IMR-90 (cell line): ENCODE measurements at places on chromosomes 7 and 10. TPM values are rescaled to one million over a fixed set of nuclear protein-coding genes. Genes with fewer than 3 reads are reported as not detected.

Gene ZNHIT1
- 47.1 and 62.9 TPM in 2 replicates for polyA plus RNA-seq

Gene NME8
- polyA plus RNA-seq: not detected in 2 replicates

Gene DRGX
- not detected in 2 replicates for polyA plus RNA-seq

Gene FEZF1
- not detected in 2 replicates for polyA plus RNA-seq

GRCh38 chr7:15558756-15559155 lies 3.1 kb downstream of the AGMO start:
- peak; percentile 6 for DNase-seq
- peaks cover under 1% of the 10 kb centered on the region; the same call in 1 of the 2 replicates for H3K4me1 ChIP-seq
- no peaks in the 10 kb centered on the region for H3K36me3 ChIP-seq
- H3K27me3 ChIP-seq: no peaks in the 10 kb centered on the region
- no peak overlapping the region for H3K27ac ChIP-seq

DNA sequence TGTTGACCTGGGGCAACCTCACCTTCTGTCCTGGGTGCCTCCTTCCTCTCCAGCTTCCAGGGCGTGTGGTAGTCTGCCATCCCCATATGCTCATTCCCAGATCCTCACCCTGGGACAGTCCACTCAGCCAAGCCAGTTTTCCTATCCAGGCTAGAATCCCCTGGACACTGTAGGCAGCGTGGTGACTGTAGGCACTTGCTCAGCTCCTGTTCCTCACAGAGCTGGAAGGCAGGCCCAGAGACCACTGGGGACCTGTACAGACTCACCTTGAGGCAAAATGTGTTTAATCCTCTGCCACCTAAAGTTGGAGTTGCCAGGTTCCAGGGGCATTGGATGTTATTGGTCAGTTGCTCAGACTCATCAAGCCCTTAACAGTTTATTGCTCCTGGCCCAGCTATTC lies 2.4 kb upstream of the GRID1 start:
- H3K27ac ChIP-seq: no peak overlapping the region
- no peak overlapping the region for H3K4me3 ChIP-seq
- no peak for DNase-seq

DNA sequence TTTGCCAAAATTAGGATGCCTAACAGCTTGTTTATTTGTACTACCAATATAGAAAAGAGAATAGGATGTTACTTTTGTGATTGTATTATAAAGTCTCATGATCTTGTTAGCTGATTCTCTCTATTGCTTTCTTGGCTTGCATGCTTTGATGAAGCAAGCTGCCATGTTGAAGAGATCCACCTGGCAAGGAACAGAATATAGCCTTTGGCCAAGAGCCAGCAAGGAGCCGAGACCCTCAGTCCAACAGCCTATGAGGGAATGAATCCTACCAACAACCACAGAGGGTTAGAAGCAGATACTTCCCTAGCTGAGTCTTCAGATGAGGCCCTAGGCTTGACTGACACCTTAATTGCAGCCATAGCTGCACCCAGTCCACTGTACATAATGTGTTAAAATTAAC lies 41.2 kb downstream of the NEUROD6 start:
- no peaks in the 10 kb centered on the region for H3K27me3 ChIP-seq
- no peaks in the 10 kb centered on the region for H3K36me3 ChIP-seq
- no peaks in the 10 kb centered on the region for H3K4me1 ChIP-seq
- no peak overlapping the region for H3K27ac ChIP-seq
- DNase-seq: no peak
- H3K4me3 ChIP-seq: no peak overlapping the region

- H3K27ac ChIP-seq: no peak overlapping the region
- no peak for DNase-seq
- H3K4me3 ChIP-seq: no peak overlapping the region
- no peaks in the 10 kb centered on the region for H3K36me3 ChIP-seq
- H3K4me1 ChIP-seq: peaks cover 11% of the 10 kb centered on the region
Measured at GRCh38 chr10:3622427-3622826, 162.6 kb downstream of the KLF6 start.

GRCh38 chr7:6160191-6160623 lies 112.2 kb downstream of the CYTH3 start:
- H3K27me3 ChIP-seq: no peaks in the 10 kb centered on the region
- no peak overlapping the region for H3K27ac ChIP-seq
- peaks cover 59% of the 10 kb centered on the region for H3K36me3 ChIP-seq
- peak; percentile 65 for DNase-seq
- H3K4me3 ChIP-seq: no peak overlapping the region

DNA sequence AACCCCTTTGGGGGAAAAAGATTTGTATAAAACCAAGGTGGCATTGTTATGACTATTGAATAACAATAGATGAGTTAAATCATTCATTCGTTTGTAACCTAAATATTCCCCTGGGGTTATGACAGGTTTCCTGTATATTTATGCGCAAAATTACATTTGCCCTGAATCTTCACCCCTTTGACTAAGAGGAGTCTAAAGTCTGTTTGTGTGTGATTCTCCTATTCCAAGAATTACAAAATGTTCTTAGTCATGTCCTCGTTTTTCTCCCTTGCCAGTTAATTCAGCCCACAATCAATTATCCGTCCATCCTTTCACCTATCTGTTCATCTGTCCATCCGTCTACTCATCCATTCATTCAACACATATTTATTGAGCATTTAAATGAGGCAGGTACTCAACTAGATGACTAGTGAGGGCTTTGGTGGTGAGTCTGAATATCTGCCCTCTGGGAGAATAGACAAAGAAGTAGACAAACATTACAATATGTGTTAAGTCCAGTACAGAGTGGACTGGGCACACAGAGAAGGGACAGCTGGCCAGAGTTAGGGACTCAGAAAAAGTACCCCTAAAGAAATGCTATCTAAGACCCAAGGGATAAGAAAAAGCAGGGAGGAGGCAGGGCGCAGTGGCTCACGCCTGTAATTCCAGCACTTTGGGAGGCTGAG lies 35.6 kb upstream of the TCF7L2 start:
- no peaks in the 10 kb centered on the region for H3K27me3 ChIP-seq
- no peaks in the 10 kb centered on the region for H3K36me3 ChIP-seq
- no peak for DNase-seq
- H3K4me1 ChIP-seq: peaks cover under 1% of the 10 kb centered on the region; the same call in 1 of the 2 replicates

GRCh38 chr7:4070214-4070613 lies 611.9 kb upstream of the FOXK1 start:
- H3K27me3 ChIP-seq: no peaks in the 10 kb centered on the region
- H3K36me3 ChIP-seq: no peaks in the 10 kb centered on the region
- no peaks in the 10 kb centered on the region for H3K4me1 ChIP-seq
- no peak overlapping the region for H3K27ac ChIP-seq

- DNase-seq: no peak
- no peak overlapping the region for H3K4me3 ChIP-seq
- no peaks in the 10 kb centered on the region for H3K4me1 ChIP-seq
- no peaks in the 10 kb centered on the region for H3K36me3 ChIP-seq
- H3K27ac ChIP-seq: no peak overlapping the region
- H3K27me3 ChIP-seq: no peaks in the 10 kb centered on the region
Measured at GRCh38 chr10:86047588-86047987, 319.0 kb downstream of the GRID1 start.

DNA sequence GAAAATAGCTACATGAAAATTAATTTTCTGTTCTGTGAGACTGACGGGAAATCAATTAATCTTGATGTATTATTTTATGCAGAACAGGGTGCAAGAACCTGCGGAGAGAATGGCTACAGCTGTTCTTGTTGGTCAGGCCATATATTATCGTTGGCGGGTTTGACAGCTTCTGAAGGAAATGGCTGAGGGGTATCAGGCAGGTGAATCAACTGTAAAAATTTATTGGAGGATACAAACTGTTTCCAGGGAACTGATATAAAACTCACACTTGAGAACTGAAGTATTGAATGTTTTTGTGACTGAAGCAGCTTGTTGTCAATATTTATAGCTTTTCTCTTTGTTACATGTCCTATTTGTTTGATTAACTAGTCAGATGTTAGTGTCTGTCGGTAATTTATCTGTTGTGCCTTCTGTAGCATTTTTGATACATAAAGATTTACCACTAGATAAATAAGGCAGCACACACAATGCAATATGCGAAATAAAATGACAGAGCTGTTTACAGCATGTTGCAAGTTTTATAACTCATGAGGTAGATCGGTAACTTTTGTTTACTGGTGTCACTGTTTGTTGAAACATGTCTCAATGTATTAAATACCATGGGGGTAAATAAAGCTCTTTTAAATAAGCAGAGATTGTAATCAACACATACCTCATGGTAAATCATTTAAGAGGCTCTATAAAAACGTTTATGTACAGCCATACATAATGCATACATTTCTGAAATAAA lies 308.2 kb downstream of the LRMDA start:
- H3K36me3 ChIP-seq: no peaks in the 10 kb centered on the region
- H3K27me3 ChIP-seq: peaks cover 4% of the 10 kb centered on the region; the same call in 1 of the 2 replicates
- no peak for DNase-seq
- H3K27ac ChIP-seq: no peak overlapping the region
- no peaks in the 10 kb centered on the region for H3K4me1 ChIP-seq
